Vein endothelial cell (primary cell): ENCODE measurements at places on chromosomes 3 and 15. TPM values are rescaled to one million over a fixed set of nuclear protein-coding genes. Genes with fewer than 3 reads are reported as not detected.

The SLC12A1 gene
- total RNA-seq, result not detected in 2 replicates

The TUBGCP4 gene
- total RNA-seq, result 8.8 and 16.1 TPM in 2 replicates

The LINGO1 gene
- total RNA-seq, result 0.19 and 0.33 TPM in 2 replicates

The TNFAIP8L3 gene
- total RNA-seq, result 74.1 and 83.4 TPM in 2 replicates

The ZWILCH gene
- total RNA-seq, result 20.3 and 25.2 TPM in 2 replicates
